ENCODE measurements at places on chromosomes 16 and 17.

- no peak for DNase-seq
These were observed 6.0 kb downstream of the GGNBP2 start for GRCh38 chr17:36550491-36551417.

DNA sequence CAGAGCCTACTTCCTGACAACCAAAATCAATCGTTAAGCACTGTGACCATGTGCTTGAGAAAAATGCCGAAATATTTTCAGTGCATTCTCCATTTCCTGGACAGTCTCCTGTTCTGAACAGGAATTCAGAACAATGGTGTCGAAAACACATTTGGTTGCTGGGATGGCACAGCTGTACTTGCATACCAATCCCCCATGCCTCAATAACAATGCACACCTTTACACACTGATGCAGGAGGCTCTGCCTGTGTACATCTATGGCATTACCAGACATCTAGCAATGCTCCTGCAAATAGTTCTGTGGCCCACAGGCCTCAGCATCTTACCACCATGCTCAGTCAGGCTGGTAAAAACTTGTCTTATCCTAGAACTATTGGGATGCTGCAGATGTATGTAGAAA, 6.2 kb downstream of the CHTF8 start:
- no peak for DNase-seq

DNA sequence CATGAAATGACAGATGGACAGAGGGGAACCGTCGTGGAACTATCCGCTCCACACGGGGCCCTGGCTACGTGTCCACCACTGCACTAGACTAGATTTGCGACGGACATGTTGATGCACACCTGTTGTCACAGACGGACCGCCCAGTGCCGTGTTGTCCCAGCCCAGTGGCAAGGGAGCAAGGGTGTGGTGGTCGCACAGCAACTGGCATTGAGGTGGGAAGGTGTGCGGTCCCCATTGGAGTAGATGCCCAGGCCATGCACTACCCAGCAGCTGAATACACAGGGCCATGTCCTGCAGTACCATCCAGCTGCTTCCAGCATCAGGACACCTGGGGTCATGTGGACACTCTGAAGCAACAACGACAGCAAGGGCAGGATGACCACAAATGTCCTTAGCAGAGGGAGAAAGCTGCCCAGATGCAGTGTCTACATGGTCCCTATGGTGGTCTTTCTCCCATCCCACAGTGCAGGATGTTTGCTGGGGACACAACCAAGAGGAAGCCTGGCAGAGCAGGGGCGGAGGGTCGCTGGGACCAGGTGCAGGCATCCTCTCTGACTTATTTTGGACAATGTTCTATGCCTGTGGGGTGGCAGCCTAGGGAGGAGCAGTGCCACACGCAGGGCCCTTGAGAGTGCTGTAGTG, 8.8 kb downstream of the FOXF1 start:
- DNase-seq: no peak

DNA sequence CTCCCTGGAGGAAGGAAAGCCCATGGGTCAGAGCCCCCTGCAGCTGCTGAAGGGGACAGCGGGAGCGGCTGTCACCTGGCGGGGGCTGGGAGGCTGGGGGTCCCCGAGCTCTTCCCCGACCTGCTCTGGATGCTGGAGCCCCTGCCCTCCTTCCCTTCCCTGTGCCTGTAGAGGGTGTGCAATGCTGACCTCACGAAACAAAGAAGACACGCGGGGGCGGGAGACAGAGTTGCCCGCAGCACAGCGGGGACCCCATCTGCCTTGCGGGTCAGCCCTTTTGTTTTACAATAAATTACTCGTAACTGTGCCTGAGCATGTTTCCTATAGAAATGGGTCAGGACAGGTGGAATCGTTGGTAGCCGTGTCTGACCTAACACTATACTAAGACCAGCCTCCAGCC, 6.3 kb downstream of the SECTM1 start:
- DNase-seq: no peak

DNA sequence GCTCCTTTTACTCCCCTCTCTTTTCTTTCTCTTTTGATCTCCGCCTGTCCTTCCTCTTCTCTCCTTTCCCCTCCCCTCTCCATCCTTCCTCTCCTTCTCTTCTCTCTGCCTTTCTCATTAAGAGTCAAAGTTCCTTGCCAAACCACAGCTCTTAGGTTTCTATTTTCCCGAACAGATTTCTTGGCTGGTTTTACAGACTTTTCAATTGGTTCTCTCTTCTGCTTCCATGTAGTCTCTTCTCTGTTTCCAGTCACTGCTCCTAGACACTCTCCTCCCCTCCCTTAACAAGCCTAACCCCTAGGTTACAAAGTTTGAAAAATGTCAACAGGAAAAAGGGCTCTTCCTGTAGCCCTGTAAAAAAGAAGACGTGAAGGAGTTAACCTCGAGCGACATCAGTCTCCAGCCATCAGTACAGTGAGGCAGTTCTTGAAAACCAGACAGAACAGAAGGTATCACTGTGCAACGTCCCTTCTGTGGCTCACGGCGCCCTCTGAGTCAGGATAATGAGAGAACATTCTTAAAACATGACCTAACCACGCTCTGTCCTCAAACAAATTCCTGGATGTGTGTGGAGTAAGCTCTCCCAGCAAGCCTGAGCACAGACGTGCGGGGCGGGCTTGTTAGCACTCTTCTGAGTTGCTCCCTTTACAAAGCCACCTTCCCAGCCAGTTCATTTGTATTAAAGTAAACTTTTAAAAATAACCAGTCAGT, 11.6 kb upstream of the MARCHF10 start:
- no peak for DNase-seq

- no peak for DNase-seq
These were observed 603.4 kb downstream of the KCNJ2 start for GRCh38 chr17:70772761-70773160.

- DNase-seq: no peak
These were observed 85.1 kb downstream of the PRKCB start for GRCh38 chr16:23920899-23921298.

DNA sequence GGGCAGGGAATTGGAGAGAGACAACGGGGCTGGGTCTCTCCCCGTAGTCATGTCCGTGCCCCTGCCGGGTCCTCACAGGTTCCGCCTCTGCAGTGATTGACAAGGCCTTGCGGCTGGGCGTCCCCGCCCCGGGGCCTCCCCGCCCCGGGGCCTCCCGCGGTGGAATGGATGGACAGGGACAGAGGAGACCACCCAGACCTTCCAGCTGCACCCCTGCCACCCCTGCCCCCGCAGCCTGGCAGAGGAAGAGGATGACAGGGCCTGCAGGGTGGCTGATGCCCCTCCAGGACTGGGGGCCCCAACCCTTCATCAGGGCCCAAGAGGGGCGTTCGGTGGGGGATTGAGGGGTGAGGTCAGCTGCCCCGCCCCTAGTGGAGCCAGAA, 216.4 kb upstream of the CIBAR2 start:
- DNase-seq: no peak

DNA sequence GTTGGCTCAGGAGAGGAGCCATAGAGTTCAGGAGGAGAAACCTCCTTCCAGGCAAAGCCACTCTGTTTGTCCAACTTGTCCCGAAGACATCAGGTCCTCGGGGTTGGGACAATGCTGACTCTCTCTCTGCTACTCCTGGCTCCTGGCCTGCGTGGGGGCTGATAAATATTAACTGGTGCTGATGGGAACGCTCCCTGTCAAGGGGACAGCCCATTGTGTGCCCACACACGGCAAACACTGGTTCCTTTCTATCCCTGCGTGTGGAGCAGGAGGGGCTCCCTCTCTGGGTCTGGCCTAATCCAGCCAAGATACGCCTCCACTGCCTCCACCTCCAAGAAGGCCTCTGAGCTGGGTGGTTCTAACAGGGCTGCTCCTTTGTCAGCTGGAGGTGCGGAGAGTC, 4.4 kb downstream of the KIF19 start:
- DNase-seq: no peak

DNA sequence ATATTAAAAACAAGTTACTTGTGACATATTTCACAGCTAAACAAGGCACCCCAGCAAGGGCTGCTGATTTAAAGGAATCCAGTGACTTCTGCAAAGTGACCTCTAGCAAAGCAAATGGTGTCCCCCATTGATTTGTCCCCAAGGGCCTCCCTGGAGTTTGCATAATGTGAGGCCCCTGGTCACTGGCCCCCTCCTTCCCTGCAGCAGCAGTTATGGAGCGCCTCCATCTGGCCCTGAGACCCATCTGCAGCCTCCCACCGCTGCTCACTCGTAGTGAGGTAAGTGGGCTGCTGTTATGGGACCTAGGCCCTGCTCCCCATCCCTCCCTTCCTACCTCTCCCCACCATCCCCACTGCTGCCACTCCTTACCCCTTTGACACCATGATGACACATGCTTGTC, 19.6 kb upstream of the EEF2K start:
- no peak for DNase-seq

GRCh38 chr17:30234964-30235363, 533 bp downstream of the SLC6A4 start:
- no peak for DNase-seq

GRCh38 chr16:82016263-82016662, 5.0 kb upstream of the SDR42E1 start:
- DNase-seq: no peak

GRCh38 chr16:1310832-1311200, 1.4 kb downstream of the UBE2I start:
- no peak for DNase-seq

DNA sequence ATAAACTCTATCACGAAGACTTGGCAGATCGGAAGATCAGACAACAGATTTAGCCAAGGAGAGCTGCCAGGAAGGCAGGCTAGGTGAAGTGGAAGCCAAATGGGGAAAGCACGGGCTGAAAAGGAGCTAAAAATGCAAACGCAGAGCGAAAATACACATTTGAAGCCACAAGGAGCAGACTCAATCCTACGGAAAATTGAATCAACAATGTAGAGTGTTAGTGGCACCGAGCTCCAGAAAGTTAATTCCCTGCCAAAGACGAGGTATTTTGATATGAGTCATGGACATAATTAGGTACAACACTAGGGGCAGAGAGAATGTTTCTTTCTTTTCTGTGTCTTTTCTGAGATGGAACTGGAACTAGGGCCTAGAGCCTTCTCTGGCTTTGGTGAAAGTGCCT, 20.7 kb downstream of the GSG1L start:
- no peak for DNase-seq

DNA sequence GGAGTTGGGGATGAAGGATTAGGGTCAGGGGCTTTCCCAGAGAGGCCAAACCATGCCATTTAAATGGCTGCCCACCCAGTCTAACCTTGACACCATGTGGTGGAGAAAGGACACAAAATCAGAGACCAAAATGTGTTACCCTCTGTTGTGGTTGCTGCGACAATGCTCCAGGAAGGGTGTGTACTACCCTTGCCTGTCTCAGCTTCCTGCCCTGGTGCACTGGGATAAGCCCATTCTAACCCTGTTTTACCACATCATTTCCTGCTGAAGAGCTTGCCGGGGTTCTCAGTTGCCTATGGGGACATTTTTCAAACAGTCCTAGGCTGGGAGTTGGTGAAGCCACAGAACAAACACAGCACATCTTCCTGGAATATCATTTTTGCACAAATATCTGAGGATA, 4.9 kb downstream of the OR4D1 start:
- DNase-seq: no peak

- DNase-seq: no peak
These were observed 8.6 kb downstream of the DNAH17 start for GRCh38 chr17:78568494-78569115.

- no peak for DNase-seq
These were observed 410.4 kb downstream of the PMP22 start for GRCh38 chr17:14854691-14855090.

DNA sequence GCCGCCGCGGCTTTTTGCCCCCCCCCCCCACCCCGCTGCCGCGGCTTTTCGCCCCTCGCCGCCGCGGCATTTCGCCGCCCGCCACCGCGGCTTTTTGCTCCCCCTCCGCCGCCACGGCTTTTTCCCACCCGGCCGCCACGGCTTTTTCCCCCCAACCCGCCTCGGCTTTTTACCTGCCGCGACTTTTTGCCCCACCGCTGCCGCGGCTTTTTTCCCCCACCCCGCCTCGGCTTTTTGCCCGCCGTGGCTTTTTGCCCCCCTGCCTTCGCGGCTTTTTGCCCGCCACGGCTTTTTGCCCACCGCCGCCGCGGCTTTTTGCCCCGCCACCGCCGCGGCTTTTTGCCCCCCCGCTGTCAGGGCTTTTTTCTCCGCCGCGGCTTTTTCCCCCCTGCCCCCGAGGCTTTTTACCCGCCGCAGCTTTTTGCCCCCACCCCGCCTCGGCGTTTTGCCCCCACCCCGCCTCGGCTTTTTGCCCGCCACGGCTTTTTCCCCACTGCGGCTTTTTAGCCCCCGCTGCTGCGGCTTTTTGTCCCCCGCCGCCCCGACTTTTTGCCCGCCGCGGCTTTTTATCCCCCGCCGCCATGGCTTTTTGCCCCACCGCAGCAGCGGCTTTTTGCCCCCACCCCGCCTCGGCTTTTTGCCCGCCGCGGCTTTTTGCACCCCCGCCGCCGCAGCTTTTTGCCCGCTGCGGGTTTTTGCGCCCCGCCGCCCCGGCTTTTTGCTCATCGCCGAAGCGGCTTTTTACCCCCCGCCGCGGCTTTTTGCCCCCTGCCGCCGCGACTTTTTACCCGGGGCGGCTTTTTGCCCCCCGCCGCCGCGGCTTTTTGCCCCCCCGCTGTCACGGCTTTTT, 527.8 kb upstream of the WSB1 start:
- DNase-seq: no peak

DNA sequence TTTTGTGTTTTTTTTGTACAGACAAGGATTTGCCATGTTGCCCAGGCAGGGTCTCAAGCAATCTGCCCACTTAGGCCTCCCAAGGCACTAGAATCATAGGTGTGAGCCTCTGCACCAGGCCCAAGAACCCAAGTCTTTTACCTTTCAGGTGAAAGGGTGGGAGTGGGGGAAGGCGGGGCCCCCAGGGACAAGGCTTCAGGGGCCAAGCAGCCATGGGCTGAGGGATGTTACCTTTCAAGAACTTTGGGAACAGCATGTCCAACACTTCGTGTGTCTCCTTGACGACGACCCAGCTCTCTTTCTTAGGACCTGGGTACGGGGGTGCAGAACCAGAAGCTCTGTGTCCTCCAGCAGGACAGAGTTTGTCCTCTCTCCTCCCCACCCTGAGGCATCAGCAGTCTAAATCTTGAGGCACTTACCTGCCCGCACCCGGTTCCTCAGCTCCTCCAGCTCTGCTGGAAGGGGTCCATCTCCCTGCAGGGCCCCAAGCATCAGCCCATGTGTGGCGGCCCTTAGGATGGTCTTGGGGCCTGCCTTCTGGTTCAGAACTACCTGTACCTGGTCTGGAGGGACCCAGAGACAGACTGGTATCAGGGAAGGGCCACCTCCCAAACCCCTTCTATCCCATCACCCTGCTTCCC, 9.0 kb downstream of the SLC5A2 start:
- DNase-seq: no peak

GRCh38 chr17:80618304-80618703, 73.7 kb downstream of the RPTOR start:
- no peak for DNase-seq

GRCh38 chr16:48949636-48950035, 332.0 kb downstream of the CBLN1 start:
- no peak for DNase-seq

GRCh38 chr16:70255574-70255973, 3.8 kb upstream of the EXOSC6 start:
- DNase-seq: no peak

- no peak for DNase-seq
These were observed 16.1 kb upstream of the MTSS2 start for GRCh38 chr16:70701998-70702397.
